ENCODE measurements at places on chromosomes 12 and 14.

DNA sequence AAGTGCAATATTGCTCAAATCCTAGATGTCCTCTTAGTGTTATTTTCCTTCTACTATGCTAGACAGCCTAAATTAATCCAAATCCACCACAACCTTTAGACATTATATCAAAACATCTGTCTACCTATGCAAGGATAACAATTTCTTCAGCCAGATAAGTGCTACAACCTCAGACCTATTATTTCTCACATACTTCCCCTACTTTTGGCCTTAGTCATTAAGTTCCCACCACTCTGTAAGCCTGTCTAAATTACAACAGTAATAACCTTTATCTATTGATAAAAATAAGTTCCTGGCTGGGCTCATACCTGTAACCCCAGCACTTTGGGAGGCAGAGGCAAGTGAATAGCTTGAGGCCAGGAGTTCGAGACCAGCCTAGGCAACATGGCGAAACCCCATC, 74.0 kb downstream of the KIF21A start:
- no peak for DNase-seq

- DNase-seq = peak; percentile 19
Measured at GRCh38 chr14:58637391-58638230, at the start of gene DACT1. DACT1 (plus strand) TSS chr14:58637962; CDS start chr14:58638203, 241 bp downstream.

DNA sequence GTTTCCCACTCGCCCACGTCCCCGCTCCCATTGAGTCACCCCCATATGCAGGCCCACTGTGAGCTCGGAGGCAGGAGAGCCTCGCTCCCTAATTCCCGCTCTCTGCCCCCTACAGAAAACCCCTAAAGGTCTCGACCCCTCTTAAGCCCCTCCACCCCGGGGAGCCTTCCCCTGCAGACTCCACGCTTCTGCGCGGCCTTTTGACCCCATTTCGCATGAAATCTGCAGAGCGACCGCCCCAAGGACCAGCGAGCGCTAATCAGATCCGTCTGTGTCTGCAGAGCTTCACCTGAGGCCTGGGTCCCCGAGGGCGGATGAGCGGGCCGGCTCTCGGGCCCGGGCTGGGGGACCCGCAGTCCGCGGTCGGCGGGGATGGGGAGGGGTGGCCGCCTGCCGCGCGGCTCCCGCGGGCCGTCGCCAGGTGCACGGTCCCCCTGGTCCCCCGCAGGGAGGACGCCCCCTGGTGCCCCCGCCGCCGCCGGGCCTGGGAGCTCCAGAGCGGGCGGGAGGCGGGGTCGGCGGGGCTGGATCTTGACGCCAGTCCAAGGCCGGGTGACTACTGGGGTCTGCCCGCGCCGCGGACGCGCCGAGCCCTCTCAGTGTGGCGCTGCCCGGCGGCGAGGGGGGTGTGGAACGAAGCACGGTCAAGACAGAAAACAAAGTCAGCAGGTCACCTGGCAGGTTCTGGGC, 10.1 kb downstream of the BMP4 start:
- no peak for DNase-seq

- DNase-seq = no peak
Measured at GRCh38 chr14:55388160-55388559, 23.5 kb downstream of the ATG14 start.

DNA sequence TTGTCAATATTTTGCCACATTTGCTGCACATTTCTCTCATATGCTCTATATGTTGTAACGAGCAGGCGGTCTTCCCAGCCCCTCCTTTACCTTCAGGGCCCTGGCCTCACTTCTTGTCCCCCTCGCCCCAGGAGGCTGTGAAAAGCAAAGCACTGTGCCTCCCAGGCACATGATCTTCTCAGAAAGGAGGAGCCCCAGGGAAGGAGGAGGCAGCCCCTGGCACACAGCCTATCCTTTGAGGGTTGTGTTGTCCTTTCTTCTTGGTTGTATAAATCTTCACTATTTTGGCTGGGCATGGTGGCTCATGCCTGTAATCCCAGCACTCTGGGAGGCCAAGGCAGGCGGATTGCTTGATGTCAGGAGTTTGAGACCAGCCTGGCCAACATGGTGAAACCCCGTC, 77.0 kb downstream of the PPP2R5C start:
- no peak for DNase-seq

DNA sequence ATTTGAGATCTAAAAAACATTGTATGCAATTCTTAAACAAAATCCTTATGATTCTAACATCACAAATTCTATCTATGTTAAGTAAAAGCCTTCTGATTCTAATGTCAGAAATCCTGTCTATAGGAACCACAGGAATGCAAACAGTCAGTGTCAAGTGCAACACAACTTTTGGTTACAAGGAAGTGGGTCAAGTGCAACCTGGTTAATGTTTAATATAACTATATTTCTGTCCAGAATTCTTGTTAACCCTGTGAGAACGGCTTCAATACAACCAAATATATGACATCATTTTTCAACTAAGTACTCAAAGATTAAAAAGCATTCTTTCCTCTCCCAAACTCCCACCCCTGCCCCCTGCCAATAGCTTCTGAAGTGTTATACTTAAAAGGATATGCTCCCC, 107.9 kb upstream of the PLEKHA5 start:
- no peak for DNase-seq

GRCh38 chr12:47942614-47943225, 20.7 kb upstream of the TMEM106C start:
- DNase-seq = no peak
